RKO (cell line): ENCODE measurements at places on chromosomes 12 and 14.

- DNase-seq: no peak
These were observed 405.6 kb downstream of the NAV3 start for GRCh38 chr12:78236264-78236663.

GRCh38 chr12:106582249-106582591 lies 584 bp upstream of the RFX4 start:
- no peak for DNase-seq

- DNase-seq: peak; percentile 54
These were observed 279.3 kb downstream of the MED13L start for GRCh38 chr12:115998119-115998633.

DNA sequence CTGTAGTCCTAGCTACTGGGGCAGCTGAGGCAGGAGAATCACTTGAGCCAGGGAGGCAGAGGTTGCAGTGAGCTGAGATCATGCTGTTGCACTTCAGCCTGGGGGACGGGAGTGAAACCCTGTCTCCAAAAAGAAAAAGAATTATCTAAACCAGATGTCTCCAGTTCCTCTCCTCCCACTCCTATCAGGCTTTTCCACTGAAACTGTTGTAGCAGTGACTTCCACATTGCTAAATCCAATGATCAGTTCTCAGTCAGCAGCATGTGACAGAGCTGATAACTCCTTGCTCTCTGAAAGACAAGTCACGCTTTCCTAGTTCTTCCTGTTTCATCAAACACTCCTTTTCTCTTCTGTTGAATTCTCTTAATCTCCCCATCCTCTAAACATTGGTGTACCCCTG lies 8.6 kb downstream of the SLC38A6 start:
- no peak for DNase-seq

- DNase-seq: no peak
These were observed 15.3 kb upstream of the ANO6 start for GRCh38 chr12:45200491-45201043.

DNA sequence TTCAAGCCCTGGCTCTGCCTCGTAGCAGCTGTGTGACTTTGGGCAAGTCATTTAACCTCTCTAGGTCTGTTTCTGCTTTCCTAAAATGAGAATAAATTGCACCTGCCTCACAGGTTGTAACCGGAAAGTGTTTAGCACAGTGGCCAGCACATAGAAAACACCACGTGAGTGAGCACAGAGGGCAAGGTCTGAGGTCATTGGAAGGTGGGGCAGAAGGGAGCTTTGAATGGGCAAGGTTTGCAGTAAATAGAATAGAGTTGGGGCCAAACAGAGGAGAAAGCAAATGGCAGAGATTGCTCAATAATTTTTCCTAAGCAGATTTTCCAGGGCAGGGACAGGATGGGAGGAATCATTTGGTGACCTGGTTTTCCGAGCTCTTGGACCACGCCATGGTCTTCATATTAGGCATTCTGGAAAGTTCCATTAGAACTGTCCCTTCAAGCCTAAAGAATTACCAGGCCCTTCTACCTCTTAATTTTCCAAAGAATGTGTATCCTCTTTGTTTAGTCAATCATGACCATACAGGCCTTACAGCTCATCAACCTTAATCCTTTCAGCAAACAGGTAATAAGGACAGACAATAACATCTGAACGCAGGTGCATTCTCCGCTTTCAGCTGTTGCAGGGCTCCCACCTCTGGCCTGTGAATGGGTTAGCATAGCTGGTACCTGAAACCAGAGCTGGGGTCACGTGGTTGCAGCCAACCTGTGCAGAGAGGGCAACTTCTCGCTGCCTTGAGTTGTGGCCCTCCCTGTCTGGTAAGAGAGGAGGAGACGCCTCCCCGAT lies 53.8 kb downstream of the VWF start:
- DNase-seq: no peak
